ENCODE measurements at places on chromosomes 16 and 17. TPM values are rescaled to one million over a fixed set of nuclear protein-coding genes. Genes with fewer than 3 reads are reported as not detected.

DNA sequence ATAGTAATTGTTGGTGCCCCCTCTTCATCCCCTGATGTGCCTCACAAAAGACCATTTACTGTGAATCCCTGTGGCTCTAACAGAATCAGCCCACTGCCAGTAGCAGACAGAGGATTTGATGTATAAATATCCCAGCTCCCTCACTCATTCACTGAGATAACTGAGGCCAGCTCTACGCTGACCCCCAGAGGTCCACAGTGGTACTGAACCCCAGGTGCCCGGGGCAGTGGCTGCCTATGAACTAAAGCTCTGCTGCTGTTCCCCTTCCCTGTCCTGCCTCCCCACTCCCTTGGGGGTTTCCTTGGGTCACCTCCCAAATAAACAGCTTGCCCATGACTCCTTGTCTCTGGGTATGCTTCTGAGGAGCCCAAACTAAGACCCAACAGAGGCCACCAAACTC lies 295.8 kb downstream of the FOXL1 start:
- H3K27me3 ChIP-seq: peaks cover 12% of the 10 kb centered on the region
- no peaks in the 10 kb centered on the region for H3K36me3 ChIP-seq
- DNase-seq: no peak
- H3K27ac ChIP-seq: no peak overlapping the region
- peaks cover 7% of the 10 kb centered on the region for H3K4me1 ChIP-seq

The FGF11 gene
- total RNA-seq: 0.52 TPM

GRCh38 chr16:15770512-15770911 lies 86.3 kb downstream of the MYH11 start:
- no peak for DNase-seq
- H3K4me1 ChIP-seq: peaks cover under 1% of the 10 kb centered on the region
- H3K27me3 ChIP-seq: no peaks in the 10 kb centered on the region
- no peak overlapping the region for H3K27ac ChIP-seq

The CBLN1 gene
- total RNA-seq: not detected

DNA sequence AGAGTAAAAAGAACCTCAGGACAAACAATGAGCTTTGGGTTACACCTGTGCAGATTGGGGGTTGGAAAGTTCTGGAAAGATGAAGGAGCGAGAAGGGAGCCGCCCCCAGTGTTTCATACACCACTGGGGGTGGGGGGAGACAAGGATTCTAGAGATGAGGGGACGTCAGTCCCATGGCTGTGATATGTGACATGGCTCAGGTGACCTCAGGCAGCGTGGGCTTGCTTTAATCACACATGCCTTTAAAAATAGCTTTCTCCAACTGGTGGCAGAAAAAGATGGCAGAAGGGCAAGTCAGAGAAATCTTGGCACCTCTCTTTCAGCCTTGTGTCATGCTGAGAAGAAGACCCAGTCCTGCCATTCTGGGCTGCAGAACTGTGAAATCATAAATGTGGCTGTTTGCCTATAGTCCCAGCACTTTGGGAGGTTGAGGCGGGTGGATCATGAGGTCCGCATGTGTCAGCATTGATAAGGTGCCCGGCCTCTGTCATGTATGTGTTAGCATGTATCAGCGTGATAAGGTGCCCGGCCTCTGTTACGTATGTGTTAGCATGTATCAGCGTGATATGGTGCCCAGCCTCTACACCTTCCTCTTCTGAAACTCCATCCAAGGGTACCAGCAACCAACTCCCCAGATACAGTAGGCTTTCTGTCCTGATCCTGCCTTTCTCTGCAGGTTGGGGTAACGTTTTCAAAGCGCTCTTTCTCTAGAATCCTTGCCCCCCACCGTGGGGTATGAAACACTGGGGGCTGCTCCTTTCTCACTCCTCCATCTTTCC lies 25.0 kb downstream of the WIPI1 start:
- H3K27ac ChIP-seq: no peak overlapping the region
- H3K27me3 ChIP-seq: no peaks in the 10 kb centered on the region
- H3K4me1 ChIP-seq: no peaks in the 10 kb centered on the region
- H3K36me3 ChIP-seq: peaks cover 63% of the 10 kb centered on the region
- no peak overlapping the region for H3K4me3 ChIP-seq

DNA sequence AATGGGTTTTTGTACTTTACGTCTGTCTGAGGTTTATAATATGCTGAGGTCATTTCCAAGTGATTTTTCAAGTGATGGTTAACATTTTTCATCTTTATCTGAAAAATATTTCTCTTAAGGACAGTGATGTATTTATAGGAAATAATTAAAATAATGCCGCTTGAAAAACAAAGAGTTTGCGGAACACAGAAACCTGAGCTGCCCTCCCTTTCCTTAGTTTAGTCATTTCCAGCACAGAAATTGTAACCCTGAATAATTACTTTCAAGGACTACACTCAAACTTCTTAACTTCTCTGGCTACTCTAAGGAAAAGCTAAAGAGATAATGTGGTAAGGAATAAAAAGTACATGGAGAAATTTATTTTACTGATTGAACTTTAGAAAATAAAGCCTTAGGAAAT lies 54.6 kb downstream of the MRTFB start:
- no peak overlapping the region for H3K4me3 ChIP-seq
- peaks cover 7% of the 10 kb centered on the region for H3K4me1 ChIP-seq
- H3K27me3 ChIP-seq: no peaks in the 10 kb centered on the region
- H3K36me3 ChIP-seq: peaks cover 5% of the 10 kb centered on the region
- no peak for DNase-seq
- H3K27ac ChIP-seq: no peak overlapping the region

GRCh38 chr17:2227025-2227699 lies 76.4 kb downstream of the SMG6 start:
- H3K27me3 ChIP-seq: no peaks in the 10 kb centered on the region
- no peak overlapping the region for H3K4me3 ChIP-seq
- DNase-seq: no peak
- H3K36me3 ChIP-seq: no peaks in the 10 kb centered on the region
- H3K4me1 ChIP-seq: peaks cover 36% of the 10 kb centered on the region

DNA sequence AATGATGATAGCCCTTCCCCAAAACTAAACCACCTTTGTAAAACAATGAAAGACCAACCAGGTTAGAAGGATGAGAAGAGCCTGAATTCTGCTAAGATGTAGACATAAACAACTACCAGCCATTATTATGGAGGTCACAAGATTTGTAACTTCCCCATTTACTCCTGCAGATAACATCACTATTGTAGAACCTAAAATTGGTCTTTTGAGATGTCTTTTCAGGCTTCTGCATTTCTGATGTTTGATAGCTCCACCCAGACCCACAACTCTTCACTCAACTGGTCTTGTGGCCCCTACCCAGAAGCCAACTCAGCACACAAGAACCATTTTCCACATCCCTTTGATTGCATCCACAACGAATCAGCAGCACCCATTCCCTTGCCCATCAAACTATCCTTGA lies 100.8 kb downstream of the TMEM132E start:
- H3K36me3 ChIP-seq: no peaks in the 10 kb centered on the region
- no peaks in the 10 kb centered on the region for H3K27me3 ChIP-seq
- H3K4me1 ChIP-seq: no peaks in the 10 kb centered on the region

DNA sequence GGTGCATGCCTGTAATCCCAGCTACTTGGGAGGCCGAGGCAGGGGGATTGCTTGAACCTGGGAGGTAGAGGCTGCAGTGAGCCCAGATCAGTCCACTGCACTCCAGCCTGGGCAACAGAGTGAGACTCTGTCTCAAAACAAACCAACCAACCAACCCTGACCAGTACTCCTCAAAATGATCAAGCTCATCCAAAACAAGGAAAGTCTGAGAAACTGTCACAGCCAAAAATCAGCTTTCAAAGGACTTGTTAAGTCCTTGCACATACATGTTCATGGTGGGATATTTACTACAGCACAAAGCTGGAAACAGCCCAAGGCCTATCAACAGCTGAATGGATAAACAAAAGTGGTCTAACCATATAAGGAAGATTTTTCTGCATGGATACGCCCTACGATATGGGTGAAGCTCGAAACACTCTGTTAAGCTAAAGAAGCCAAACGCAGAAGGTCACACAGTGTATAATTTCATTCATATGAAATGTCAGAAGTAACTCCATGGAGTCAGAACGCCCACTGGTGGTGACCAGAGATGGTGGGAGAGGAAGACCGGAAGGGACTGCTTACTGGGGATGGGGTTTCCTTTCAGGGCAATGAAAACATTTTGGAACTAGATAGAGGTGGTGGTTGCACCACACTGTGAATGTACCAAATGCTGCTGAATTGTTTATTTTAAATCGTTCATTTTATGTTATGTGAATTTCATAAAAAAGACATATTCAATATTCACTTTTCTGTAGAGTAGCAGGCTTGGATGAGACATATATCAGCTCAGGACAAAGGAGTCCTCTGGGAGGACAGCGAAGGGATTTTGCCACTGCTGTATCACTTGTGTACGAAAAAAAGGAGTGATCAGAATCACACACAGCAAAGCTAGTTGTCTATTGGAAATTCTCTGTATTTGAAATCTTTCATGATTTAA lies 17.7 kb downstream of the CCL17 start:
- no peaks in the 10 kb centered on the region for H3K36me3 ChIP-seq
- peak; percentile 82 for DNase-seq
- no peak overlapping the region for H3K4me3 ChIP-seq
- H3K4me1 ChIP-seq: peaks cover 16% of the 10 kb centered on the region

The TBC1D26 gene
- total RNA-seq: 0.34 TPM

- DNase-seq: no peak
- no peak overlapping the region for H3K27ac ChIP-seq
- no peaks in the 10 kb centered on the region for H3K27me3 ChIP-seq
- H3K36me3 ChIP-seq: peaks cover 33% of the 10 kb centered on the region
- H3K4me3 ChIP-seq: no peak overlapping the region
- H3K4me1 ChIP-seq: no peaks in the 10 kb centered on the region
These were observed 26.6 kb downstream of the LCMT1 start for GRCh38 chr16:25138130-25138529.

GRCh38 chr17:22203208-22203715 lies 510.9 kb downstream of the KCNJ18 start:
- no peaks in the 10 kb centered on the region for H3K36me3 ChIP-seq
- H3K4me1 ChIP-seq: no peaks in the 10 kb centered on the region
- no peak overlapping the region for H3K27ac ChIP-seq
- H3K27me3 ChIP-seq: no peaks in the 10 kb centered on the region
- DNase-seq: no peak
- H3K4me3 ChIP-seq: no peak overlapping the region

DNA sequence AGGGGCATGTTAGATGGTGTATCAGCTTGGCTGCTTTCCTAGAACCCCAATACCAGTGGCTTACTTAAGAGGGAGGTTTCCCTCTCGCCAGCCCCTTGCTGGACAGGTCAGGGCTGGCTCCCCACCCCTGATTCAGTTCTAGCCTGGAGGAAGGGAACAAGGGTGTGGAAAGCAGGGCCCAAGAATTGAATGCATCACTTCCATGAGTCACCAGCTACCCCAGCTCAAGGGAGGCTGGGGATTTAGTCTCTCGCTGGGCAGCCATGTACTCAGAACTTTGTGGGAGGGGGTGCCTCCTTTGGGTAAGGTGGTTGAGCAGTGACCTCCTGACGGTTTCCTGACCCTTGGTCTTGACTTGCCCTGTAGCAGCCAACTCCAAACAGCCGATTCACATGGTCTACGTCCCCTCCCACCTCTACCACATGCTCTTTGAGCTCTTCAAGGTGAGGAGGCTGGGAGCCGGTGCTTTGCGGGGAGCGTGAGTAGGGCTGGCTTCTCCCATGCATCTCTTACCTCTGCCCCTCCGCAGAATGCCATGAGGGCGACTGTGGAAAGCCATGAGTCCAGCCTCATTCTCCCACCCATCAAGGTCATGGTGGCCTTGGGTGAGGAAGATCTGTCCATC lies 12.8 kb downstream of the PDK2 start:
- H3K36me3 ChIP-seq: no peaks in the 10 kb centered on the region
- H3K27ac ChIP-seq: peak overlapping the region; percentile 74
- no peak overlapping the region for H3K4me3 ChIP-seq
- peaks cover 6% of the 10 kb centered on the region for H3K4me1 ChIP-seq
- no peak for DNase-seq

DNA sequence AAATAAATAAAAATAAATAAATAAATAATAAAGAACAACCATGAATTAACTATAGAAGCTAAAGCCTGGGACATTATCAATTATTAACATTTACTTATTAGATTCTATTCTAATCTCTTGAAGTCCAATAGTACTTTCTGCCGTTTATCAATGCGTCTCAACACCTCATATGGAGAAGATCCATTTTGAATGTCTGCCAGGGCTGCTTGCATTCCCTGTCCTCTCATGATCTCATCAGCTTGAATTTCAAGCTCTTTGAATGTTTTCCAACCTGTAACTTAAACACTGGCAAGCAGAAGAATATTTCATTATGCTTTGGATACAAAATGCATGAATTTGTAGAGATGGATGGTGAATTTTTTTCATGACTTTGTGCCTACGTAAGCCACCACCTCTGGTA lies 191.9 kb upstream of the ANKFN1 start:
- H3K36me3 ChIP-seq: no peaks in the 10 kb centered on the region
- no peaks in the 10 kb centered on the region for H3K4me1 ChIP-seq
- no peak overlapping the region for H3K4me3 ChIP-seq

- H3K36me3 ChIP-seq: no peaks in the 10 kb centered on the region
- no peak overlapping the region for H3K27ac ChIP-seq
- H3K27me3 ChIP-seq: no peaks in the 10 kb centered on the region
- no peak for DNase-seq
- H3K4me1 ChIP-seq: peaks cover 24% of the 10 kb centered on the region
These were observed 45.2 kb upstream of the DHX40 start for GRCh38 chr17:59520251-59520650.

- H3K36me3 ChIP-seq: no peaks in the 10 kb centered on the region
- peak within 1 kb of the TSS; percentile 69 for H3K4me3 ChIP-seq
- H3K27me3 ChIP-seq: peaks cover 32% of the 10 kb centered on the region
- DNase-seq: peak; percentile 51
- H3K27ac ChIP-seq: no peak within 1 kb of the TSS
- H3K4me1 ChIP-seq: no peaks in the 10 kb centered on the region
These were observed at the start of gene PLCG2 for GRCh38 chr16:81778861-81779535. Gene PLCG2, plus strand, starts transcription at chr16:81779291. Its CDS starts 6,699 bp downstream, at chr16:81785990.

DNA sequence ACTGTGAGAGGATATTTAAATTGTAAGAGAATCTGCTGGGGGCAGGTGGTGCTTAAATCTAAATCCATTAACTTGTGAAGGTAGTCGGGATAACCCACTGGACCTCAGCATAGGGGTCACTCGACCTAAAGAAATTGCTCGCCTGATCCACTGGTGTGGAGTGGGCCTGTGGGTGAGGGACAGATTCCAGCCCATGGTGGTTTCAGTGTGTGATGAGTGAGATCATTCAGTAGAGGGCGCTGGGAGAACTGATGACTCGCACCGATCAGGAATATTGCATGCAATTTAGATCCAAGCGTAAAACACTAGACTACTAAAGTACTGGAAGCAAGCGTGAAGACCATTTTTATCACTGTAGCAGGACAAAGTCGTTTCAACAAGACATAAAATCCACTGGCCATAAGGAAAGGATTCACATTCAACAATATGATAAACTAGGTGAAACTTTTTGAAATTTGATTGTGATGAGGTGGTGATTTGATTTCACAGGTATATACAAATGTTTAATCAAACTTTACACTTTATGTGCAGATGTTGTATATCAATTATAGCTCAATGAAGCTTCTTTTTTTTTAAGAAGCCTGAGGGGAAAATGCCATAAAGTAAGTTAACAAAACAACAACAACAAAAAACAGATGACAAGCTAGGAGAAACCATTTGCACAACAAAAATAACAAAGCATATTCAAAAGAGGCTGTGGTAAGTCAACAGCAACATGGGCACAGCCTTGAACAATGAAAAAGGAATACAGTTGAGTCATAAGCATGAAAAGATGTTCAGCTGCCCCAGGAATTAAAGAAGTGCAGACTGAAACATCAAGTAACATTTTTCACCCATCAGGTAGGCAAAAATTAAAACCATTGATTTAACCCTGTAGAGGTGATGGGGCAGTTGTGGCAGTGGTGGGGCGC lies 7.5 kb upstream of the TMEM170A start:
- peak; percentile 81 for DNase-seq
- no peaks in the 10 kb centered on the region for H3K36me3 ChIP-seq
- no peak overlapping the region for H3K27ac ChIP-seq
- H3K4me3 ChIP-seq: no peak overlapping the region
- no peaks in the 10 kb centered on the region for H3K27me3 ChIP-seq

The CDRT15L2 gene
- total RNA-seq: not detected

The C16orf46 gene
- total RNA-seq: 1.7 TPM

The CD300E gene
- 3.4 TPM for total RNA-seq
